ENCODE measurements at places on chromosomes 4 and X. TPM values are rescaled to one million over a fixed set of nuclear protein-coding genes. Genes with fewer than 3 reads are reported as not detected.

- H3K36me3 ChIP-seq = no peaks in the 10 kb centered on the region
- peaks cover 20% of the 10 kb centered on the region for H3K4me1 ChIP-seq
- DNase-seq = peak; percentile 53
- no peak overlapping the region for H3K4me3 ChIP-seq
- no peaks in the 10 kb centered on the region for H3K27me3 ChIP-seq
These were observed 49.7 kb upstream of the ANKRD17 start for GRCh38 chr4:73308286-73308685.

DNA sequence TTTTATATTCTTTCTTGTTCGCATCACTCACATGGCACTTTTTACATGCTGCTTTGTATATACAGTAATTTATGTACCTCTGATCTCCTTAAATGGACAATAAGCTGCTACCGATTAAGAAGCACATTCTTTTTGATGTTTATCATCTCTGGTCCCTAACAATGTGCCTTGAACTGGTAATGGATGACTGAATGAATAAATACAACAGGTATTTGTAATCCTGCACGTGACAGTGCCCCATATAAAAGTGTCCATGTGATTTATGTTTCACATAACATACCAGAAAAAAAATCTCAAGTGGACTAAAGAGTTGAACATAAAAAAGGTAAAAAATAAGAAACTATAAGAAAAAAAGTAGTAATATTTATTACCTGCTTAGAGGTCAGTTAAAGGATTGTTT, 7.7 kb upstream of the SLAIN2 start:
- no peak overlapping the region for H3K4me3 ChIP-seq
- H3K27me3 ChIP-seq = no peaks in the 10 kb centered on the region
- no peak overlapping the region for H3K27ac ChIP-seq

GRCh38 chr4:15976456-15977447, 13.8 kb upstream of the FGFBP2 start:
- H3K27me3 ChIP-seq = peaks cover 45% of the 10 kb centered on the region
- no peak overlapping the region for H3K4me3 ChIP-seq
- no peaks in the 10 kb centered on the region for H3K4me1 ChIP-seq

GRCh38 chrX:100379388-100379986, 30.6 kb downstream of the PCDH19 start:
- no peak overlapping the region for H3K27ac ChIP-seq
- H3K4me1 ChIP-seq = peaks cover 2% of the 10 kb centered on the region
- H3K4me3 ChIP-seq = no peak overlapping the region
- peak; percentile 63 for DNase-seq
- H3K27me3 ChIP-seq = no peaks in the 10 kb centered on the region

GRCh38 chr4:13701937-13702446, 74.5 kb upstream of the BOD1L1 start:
- peak; percentile 79 for DNase-seq
- no peak overlapping the region for H3K4me3 ChIP-seq
- no peaks in the 10 kb centered on the region for H3K27me3 ChIP-seq

DNA sequence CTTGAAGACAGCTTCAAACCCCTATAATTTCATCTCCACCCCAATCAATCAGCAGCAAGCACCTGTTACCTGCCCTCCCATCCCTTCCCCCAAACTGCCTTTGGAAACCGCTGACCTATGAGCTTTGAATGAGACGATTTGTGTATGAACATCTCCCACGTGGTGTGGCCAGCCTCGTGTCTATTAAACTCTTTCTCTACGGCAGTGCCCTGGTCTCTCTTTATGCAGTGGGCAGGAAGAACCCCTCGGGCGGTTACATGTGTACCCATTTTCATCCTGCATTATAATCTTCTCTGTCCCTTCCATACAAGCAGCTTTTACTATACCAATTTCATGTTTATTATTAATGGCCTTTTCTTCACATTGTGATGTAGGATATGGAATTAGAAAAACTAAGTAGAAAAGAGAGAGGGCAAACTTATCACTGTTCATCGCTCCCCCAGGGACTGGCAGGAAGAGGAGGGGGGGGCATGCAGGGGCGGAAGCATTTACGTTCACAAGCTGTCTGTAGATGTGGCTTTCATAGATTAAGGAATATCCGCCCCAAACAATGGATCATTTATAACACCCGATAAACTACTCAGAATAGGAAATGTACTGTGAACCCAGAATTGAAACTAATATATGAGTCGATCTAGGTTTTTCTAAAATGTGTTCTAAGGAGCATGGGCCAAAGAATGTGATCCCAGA, 95.5 kb upstream of the ZNF518B start:
- no peaks in the 10 kb centered on the region for H3K36me3 ChIP-seq
- DNase-seq = no peak
- no peaks in the 10 kb centered on the region for H3K4me1 ChIP-seq
- H3K27me3 ChIP-seq = peaks cover 4% of the 10 kb centered on the region
- H3K27ac ChIP-seq = no peak overlapping the region
- no peak overlapping the region for H3K4me3 ChIP-seq

KANTR gene
- 1.3 TPM for total RNA-seq

SH3D19 gene
- total RNA-seq = 48.2 TPM

All from GM23248 (cell line).